SK-N-MC (cell line): ENCODE measurements at places on chromosomes 2 and 18.

DNA sequence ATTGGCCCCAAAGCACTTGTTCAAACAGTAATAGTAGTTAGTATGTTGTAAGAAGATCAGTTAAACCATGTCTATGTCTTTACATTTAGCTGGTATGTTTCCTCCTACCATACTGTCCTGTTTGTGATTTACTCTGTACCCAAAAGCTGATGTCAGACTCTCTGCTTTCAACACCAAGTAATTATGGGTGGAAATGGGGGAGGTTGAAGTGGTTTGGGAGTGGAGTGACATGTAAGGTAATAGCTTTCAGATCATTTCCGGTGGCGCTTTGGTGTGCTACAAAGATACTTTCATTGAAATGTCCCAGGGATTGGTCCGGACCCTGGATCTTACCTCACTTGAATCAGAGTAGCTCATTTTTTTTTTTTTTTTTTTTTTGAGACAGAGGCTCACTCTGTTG, 39.7 kb upstream of the TGIF1 start:
- no peak for DNase-seq

DNA sequence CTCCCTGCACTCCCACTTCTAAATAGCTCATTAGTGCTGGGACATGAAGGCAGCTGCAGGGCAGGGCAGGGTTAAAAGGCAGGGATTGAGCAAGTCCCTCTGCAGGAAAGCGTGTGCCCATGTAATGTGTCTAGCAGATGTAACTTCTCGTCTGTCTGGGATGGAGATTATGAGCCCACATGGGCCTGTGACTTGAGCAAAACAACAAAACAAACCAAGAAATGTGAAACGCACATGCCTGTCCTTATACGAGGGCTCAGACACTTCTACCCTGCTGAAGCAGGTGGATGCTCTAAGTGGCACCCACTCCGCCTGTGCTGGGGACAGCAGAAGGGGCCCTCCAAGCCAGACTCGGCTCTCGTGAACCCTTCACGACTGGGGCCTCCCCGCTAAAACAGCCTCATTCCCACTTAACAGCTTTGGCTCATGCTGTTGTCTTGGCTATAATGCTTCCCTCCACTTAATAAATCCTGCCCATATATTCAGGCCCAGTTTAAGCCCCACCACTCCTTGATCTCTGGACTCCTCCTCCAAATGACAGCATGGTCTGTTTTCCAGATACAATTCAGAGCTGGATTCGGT, 40.9 kb downstream of the TMEM247 start:
- no peak for DNase-seq

- DNase-seq, result no peak
Measured at GRCh38 chr2:216648105-216648504, 14.9 kb downstream of the IGFBP2 start.

DNA sequence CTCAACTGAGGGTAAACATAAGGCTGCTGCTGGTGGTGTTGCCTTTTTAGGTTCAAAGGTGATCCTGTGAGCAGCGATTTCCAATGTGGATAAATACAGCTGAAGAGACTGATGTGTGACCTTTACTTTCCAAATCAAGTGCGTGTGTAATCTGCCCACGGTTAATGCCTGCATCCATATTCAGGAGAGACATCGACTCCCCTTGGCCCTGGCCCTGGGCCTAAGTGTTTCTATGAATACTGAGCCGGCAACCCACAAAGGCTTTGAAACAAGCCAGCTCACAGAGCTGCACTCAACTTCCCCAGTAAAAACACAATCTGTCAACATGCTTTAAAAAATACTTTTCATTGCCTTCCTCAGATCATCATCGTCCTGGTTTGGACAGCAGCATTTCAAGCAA, 1026.6 kb downstream of the TMEM182 start:
- no peak for DNase-seq
